ENCODE measurements at places on chromosomes 2 and 18.

- no peak for DNase-seq
These were observed 268.5 kb downstream of the HAUS1 start for GRCh38 chr18:46372670-46373069.

- no peak for DNase-seq
These were observed 95.9 kb downstream of the KCNJ3 start for GRCh38 chr2:154794406-154794805.

GRCh38 chr2:95052804-95053479 lies 27.4 kb downstream of the MAL start:
- no peak for DNase-seq

GRCh38 chr2:85156619-85157018 lies 23.4 kb downstream of the TCF7L1 start:
- DNase-seq = no peak

DNA sequence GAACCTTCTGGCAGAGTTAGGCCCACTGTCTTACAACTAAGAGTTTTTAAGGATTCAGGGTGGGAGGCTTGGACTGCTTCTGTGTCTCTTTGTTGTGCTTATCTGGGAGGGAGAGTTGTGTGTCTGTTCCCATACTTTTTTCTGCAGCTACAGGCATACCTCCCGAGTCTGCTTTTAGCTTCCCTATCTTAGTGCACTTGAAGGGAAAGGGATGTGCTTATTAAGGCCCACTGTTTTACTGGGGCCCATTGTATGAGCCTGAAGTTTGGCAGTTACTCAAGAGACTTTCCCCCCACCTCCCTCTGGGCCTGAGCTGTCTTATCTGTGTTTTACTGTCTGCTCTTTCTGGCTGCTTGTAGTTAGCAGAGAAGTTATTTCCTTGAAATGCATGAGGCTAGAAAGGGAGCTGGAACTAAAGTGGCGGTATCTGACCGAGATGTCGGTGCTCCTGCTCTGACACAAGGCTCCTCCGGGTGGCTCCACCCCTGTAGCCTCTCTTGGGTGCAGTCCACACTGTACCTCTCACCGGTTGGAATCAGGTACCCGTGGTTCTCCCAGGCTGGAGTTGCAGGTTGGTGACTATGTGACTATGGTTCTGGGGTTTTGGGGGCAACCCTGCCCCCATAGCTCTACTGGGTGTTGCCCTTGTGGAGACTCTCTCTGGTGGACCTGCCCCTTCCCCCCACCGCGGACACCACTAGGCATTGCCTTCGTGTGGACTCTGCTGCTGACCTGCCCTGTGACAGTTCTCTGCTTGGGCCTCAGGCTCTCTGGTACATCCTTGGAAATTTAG lies 12.9 kb downstream of the UBR3 start:
- DNase-seq = no peak

DNA sequence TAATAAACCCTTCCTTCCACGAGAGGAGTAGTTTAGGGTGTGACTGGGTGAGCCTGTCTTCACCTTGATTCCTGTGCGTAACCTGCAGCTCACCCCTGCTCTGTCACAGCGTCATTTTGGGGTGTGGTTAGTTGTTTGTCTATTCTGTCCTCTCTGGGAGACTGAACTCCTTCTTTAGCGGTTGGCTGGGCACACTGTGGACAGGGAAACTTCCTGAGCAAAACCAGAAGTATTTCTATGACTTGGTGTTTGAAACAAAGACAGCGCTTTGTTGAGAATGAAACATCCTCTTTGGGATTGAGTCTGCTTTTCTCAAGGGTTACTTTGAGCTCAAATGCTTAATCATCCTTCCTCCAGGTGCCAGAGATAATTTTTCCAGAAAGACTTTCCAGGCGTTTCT lies 270.7 kb downstream of the HRH4 start:
- no peak for DNase-seq

DNA sequence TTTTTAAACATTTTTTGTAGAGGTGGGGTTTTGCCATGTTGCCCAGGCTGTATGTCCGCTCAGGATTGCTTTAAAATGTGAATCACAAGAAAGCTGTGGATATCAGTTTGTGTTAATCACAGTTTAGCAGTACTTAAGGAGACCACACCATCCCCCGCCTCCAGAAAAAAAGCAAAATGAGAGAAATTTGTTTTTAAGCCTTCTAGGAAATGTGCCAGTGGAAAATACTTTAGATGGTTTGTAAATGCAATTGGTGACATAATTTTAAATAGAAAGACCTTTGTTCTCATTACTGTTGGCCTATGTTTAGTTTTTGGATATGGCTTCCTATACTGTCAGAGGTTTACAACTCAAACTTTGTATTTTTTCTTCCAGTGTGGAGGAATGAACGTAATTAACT lies 27.0 kb downstream of the GCA start:
- no peak for DNase-seq

- no peak for DNase-seq
These were observed 76.5 kb downstream of the LPIN1 start for GRCh38 chr2:11822746-11823451.

- no peak for DNase-seq
These were observed 34.1 kb downstream of the CCBE1 start for GRCh38 chr18:59663096-59663495.

DNA sequence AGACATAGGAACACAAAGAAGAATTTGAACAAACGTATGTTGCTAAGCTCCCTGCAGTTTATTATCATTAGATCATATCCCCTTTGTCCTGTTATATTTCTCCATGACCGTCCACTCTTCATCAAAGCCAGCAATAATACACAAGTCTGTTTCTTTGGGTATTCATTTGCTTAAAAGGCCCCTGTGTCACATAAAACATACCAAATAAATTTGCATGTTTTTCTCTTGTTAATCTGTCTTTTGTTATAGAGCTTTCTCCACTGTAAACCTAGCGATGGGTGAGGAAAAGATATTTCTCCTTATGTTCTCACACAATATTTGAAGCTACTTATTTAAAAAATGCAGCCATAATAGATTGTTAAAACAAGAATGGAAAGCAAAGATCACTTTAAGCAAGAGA lies 42.9 kb upstream of the REL start:
- no peak for DNase-seq

GRCh38 chr2:236671896-236672562 lies 102.4 kb downstream of the ACKR3 start:
- DNase-seq = no peak

DNA sequence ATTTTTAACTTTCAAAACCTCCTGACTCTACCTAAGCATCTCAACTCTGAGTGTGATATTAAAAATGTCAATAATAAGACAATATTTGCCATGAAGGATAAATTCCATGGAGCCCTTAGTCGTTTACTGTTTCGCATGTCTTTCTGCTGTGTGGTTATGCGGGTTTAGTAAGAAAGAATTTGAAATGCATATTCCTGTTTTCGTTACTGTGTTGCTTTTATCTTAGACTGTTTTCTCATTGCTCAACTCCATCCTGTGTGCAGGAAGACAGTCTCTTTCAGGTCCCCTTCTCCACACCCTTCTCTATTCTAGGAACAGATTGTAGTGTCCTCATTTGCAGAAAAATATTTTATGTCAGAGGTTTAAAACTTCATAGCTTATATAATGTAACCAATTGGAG lies 82.5 kb upstream of the MAP3K20 start:
- no peak for DNase-seq

GRCh38 chr2:53247956-53248735 lies 519.5 kb upstream of the CHAC2 start:
- no peak for DNase-seq

GRCh38 chr2:85438201-85439024 lies 19.9 kb downstream of the SH2D6 start:
- no peak for DNase-seq

DNA sequence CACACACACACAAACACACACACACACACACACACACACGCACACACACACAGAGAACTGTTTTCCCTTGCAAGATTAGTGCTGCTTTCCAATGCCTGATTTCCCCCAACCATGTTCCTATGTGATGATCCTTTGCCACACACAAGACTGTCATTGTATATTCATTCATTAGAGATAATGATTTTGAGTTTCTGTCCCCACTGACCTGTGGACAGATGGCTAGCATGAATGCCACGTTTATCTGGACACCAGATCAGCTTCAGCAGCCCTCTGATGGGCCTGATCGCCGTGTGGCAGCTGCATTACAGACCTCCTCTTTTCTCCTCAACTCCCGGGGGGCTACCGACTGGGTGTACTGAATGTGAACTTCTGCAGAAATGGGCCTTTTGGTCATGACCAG lies 353.0 kb downstream of the MYCN start:
- no peak for DNase-seq

- DNase-seq = no peak
These were observed 47.9 kb downstream of the SLC14A1 start for GRCh38 chr18:45771587-45772480.

GRCh38 chr2:66443186-66443978 lies 8.5 kb downstream of the MEIS1 start:
- DNase-seq = no peak

GRCh38 chr18:26383454-26384270 lies 157.4 kb downstream of the TAF4B start:
- no peak for DNase-seq

DNA sequence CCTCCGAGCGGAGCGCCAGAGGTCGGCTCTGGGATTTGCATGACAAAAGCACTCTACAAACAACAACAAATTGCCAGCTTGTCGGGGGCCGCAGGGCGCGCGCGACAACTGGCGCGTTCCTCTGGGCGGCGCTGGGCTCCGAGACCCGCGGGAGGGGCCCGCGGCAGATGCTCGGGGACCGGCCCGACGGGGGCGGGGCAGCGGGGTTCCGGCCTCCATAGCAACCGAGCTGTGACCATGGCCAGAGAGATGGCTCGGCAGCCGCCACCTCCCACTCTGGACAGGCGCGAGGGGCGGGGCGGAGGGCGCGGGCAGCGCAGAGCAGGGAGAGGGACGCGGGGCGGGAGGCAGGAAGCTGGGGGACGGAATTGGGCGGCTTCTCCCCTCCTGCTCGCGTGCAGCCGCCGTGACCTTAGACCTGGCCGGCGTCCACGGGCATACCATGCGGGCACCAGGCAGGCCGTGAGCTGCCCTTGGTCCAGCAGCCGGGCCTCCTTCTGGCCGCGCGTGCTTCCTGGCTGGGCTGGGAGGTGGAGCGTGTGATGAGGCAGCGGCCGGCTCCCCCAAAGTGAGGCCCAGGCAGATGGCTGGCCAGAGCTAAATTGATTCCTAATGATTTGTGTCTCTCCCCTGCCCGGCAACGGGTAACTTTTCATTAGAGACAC lies 171.5 kb downstream of the CELF4 start:
- no peak for DNase-seq

- DNase-seq = no peak
These were observed at the start of gene TLX2 for GRCh38 chr2:74514368-74515270. TLX2 (plus strand) TSS chr2:74514450; CDS start chr2:74514807, 357 bp downstream.

- no peak for DNase-seq
These were observed 9.9 kb downstream of the TMEM37 start for GRCh38 chr2:119441376-119442225.

DNA sequence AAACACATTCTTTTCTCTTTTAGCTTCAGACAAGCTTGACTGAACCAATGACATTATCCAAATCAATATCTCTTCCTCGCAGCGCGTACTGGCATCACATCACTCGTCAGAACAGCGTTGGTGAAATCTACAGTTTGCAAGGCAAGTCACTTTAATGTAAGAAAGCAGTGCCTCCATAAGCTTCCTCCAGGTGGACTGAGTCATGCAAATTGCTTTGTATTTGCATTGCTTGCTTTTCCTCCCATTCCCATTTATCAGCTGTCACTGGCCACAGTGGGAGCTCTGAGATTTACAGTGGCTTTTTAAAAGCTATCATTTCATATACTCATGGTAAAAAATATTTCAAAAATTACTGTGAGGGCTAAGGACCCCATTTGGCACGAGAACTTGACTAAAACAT lies 189.9 kb downstream of the CD226 start:
- DNase-seq = no peak
